Activated naive CD4-positive, alpha-beta T cell treated with anti-CD3 and anti-CD28 coated beads for 36 hours (primary cell): ENCODE measurements at places on chromosomes 13 and 19. TPM values are rescaled to one million over a fixed set of nuclear protein-coding genes. Genes with fewer than 3 reads are reported as not detected.

DNA sequence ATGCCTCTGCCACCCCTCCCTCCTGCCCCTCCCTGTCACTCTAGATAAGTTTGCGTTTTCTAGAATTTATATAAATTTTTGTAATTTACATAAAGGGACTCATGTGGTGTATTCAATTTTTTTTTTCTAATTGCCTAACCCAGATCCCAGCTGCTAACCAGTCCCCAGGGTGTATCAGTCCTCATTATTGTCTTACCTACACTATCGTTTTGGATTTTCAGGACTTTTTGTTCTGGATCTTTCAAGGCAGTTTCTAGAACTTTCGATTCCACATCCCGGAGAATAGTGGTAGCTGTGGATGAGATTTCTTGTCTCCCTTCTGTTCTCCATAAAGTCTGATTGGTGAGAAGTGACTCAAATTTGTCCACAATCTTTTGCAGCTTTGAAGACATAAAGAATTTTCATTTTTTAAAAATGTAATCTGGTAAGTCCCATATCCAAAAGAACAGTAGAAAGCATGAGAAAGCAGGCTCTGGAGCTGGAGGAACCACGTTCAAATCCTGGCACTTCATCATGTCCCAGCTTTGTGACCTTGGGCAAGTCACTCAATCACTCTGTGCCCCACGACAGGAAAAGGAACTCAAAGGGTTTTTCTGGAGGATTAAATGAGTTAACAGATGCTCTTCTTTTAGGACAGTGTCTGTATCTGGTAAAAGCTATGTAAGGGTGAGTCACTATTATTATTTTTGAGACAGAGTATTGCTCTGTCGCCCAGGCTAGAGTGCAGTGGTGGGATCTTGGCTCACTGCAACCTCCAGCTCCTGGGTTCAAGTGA is 19.7 kb downstream of the ADGRE3 start:
- no peak for DNase-seq

- no peak for DNase-seq
These were observed 4.1 kb downstream of the U2AF2 start for GRCh38 chr19:55658846-55659459.

- no peak for DNase-seq
These were observed 353.1 kb downstream of the ENOX1 start for GRCh38 chr13:43433691-43434141.

- DNase-seq, result no peak
These were observed 45.9 kb upstream of the TFDP1 start for GRCh38 chr13:113538689-113539058.

- DNase-seq, result peak; percentile 97
These were observed 3.4 kb downstream of the TPGS1 start for GRCh38 chr19:510606-511100.

GRCh38 chr13:89401264-89401675 is 1730.1 kb downstream of the SLITRK5 start:
- DNase-seq, result no peak

DNA sequence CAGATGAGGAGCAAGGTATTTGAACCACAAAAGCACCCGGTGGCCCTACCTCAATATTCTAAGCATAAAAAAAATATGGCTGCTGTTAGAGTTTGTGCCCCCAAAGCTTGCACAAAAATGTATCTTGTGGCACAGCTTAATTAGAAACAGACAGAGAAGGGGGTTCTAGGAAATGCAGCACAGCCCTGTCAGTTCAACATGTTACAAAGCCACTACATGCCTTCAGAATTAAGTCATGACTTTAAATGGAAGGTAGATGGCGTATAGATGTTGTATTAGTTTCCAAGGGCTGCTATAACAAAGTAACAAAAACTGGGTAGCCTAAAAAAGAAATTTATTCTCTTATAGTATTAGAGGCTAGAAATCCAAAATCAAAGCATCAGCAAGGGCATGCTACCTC is 703.8 kb downstream of the DIAPH3 start:
- no peak for DNase-seq

LYPD5 gene
- 2.0 TPM for total RNA-seq

FCGBP gene
- total RNA-seq, result 3.1 TPM

TTC9B gene
- total RNA-seq, result not detected
